T-cell (primary cell): ENCODE measurements at places on chromosomes 12 and 14. TPM values are rescaled to one million over a fixed set of nuclear protein-coding genes. Genes with fewer than 3 reads are reported as not detected.

The SCNN1A gene
- total RNA-seq, result 1.7 TPM

GRCh38 chr14:106174206-106174605, 647.8 kb downstream of the TMEM121 start:
- DNase-seq, result peak; percentile 51

DNA sequence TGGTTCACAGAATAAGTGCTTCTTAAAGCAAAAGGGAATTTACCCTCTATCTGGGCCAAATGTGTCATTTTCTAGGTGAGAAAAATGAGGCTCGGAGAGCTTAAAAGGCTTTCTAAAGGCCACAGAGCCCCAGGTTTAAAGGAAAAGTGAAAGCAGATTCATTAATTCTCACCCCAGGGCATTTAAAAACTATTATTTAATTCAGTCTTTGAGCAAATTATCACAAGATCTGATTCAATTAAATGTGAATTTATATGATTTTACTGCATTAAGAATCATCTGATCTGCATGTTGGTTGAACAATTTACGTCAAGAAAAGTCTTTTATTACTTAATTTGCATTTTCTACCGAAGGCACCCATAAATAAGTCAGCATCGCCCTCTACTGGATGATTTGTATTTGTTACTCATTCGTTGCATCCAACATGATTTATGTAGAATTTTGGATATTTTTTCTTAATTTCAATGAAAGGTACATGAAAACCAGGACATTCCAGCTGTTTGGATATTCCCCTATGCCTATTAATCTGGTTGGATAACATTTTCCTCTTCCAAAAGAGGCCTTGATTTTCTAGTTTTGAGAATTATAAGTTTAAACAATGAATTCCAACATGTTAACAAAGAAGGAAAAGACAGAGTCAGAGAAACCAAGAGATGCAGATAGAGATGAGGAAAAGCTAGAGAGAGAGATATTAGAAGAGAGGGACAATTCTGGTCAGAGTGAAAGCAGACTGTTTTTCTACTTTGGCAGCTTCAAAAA, 19.1 kb upstream of the DHRS7 start:
- DNase-seq, result peak; percentile 14

DNA sequence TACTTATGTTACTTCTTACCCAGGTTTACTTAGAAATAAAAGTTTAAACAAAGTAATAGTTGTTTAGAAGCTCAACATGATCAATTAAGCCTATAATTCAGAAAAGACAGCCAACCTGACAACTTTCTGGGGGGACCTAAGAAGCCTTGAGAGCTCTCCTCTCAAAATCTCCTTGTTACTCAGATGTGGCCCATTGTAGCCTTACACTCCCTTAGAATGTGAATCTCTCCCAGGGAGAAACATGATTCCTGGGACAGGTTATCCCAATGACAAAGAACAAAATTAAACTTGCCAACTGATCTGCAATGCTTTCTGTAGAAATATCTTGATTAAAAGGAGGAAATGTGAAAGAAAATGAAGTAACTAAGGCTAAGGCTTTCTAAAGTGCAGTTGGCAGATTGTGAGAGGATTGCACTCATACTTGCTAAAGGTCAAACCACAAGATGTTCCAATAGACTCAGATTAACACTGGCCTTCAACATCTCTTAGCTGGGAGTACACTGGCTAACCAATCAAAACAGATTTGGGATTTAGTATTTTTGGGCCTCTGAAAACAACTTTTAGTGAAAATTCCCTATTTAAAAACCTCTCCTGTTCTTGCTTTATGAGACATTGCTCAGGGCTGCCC, 72.3 kb upstream of the TMX1 start:
- no peak for DNase-seq

DNA sequence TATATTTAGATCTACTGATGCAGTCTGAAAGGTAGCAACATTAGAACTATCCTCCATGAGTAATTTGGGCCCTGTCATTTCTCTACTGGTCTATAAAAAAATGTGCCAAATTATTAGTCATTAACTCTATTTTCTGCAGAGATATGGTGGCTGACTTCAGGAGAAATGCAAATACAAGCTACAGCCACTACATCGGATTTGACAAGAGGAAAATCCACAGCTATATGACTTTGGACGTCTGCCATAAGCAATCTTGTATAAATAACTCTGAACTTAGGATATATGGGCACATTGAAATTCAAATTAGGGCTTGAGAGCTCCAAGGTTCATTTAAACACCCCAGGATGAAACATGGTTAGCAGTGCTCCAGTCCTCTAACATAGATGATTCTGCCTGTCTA, 983.0 kb upstream of the LRFN5 start:
- no peak for DNase-seq

- no peak for DNase-seq
These were observed 226.8 kb upstream of the HMGA2 start for GRCh38 chr12:65597527-65597926.

DNA sequence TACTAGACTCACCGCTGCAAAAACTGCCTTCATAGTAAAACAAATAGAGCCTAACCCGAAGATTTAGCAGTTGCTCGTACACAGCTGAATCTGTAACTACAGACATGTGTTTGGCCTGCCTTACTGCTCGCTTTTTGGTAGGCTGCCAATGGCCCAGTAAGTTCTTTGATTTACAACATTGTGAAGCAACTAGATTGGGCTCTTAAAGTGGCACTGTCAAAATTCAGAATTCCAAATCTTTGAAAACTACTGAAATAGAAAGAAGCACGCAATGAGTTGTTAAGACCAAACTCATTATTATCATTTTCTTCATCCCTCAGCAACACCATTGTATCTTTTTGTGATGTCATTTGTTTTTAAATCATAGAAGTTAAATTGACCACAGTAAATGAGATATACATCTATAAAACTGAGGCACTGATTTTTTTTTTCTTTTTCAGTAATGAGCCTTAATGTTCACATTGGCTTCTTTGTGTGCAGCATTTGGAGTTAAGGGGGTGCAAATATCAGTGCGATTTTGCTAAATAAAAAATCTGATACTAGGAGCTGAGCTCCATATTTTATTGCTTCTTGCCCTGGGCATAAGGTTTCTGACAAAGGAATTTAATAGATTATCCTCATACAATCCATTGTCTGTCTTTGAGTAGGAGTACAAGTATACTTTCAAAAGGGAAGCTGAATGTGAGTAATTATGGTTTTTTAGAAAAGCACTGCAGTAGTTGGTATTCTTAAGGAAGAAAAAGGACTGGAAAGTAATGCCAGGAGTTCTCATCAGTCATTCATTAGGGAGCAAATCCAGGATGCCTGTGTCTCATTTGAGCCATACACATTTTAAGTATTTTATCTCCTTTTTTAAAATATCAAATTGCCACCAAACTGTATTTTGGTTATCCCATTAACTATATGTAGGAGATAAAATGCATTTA, 138.5 kb downstream of the KICS2 start:
- DNase-seq, result no peak
